ENCODE measurements at places on chromosomes 4 and X.

GRCh38 chr4:159383562-159383931, 280.7 kb downstream of the RAPGEF2 start:
- DNase-seq = no peak

DNA sequence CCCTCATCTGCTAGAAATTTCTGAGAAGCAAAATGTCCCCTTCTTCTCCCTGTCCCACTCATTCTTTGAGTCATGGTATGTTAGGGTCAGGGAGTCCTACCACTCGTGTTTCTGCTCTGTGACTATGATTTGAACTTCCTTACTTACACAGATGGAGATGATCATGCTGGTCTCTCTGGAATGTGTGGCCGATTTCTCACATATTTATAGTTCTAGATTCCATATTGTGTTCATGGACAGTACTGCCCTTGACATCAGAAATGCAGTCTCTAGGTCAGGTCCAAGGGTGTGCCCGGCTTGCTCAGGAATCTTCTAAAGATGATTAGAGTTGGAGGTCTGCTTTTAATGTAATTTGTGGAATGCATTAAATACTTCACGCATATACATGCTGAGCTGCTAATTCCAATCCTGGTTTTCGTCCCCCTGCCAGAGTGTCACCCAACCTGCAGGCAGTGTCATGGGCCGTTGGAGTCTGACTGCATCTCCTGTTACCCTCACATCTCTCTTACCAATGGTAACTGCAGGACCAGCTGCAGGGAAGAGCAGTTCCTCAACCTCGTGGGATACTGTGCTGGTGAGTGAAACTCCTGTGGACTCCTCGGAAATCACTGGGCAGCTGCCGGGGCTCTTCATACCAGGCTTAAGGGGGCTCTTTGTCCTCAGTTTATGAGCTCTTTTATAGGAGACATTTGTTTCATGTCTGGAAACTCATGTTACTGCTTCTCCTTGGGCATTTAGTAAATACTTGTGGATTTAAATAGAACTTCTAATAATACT, 214.1 kb upstream of the ANXA3 start:
- DNase-seq = no peak

DNA sequence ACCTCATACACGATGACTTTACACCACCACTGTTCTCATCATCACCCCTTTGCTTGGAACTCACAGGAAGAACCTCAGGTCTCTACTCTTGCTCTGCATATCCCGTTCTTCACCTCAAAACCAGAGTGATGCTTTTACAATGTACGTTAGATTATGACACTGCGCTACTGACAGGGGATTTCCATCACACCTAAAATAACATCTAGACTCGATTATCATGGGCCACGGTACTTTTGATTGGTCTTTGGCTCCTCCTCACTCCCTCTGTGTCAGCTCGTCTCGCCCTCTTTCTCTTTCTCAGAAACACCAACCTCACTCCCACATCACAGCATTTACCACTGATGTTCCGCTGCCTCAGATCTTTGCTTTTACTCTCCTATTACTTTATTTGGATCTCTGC, 172.4 kb downstream of the TLL1 start:
- DNase-seq = no peak

DNA sequence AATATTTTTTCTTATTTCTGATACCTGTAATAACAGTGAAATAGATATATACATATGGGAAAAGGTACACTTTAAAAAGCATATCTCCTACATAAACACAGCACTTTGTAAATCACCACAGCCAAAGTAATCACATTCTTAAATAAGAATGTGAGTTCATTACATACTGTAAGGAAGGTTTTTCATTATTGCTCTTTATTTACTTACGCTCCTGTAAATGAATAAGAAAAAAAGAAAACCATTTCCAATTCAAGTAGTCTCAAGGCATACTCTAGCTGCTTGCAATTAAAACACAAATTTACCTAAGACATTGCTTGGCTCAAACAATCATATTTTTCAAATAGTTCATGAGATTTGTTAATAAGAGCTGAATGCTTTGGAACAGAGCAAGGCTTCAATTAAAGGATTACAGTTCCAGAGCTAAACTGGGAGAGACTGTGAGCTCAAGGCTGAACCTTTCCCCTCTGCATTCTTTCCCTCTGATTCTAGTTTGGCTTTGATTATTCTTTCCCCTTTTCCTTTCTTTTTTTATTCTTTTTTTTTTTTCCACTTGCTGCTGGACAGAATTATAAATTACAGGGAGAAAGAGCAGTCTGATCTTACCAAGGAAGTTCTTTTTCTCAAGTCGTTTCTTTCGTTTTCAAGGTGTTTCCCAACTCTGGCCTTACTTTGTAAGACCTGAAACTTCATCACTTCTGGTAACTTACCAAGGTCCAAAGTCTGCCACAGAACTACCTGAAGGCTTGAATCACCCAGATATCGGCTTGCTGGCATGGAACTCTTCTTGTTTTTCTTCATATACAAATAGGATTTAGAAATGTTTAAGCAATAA, 278.3 kb downstream of the INPP4B start:
- no peak for DNase-seq

DNA sequence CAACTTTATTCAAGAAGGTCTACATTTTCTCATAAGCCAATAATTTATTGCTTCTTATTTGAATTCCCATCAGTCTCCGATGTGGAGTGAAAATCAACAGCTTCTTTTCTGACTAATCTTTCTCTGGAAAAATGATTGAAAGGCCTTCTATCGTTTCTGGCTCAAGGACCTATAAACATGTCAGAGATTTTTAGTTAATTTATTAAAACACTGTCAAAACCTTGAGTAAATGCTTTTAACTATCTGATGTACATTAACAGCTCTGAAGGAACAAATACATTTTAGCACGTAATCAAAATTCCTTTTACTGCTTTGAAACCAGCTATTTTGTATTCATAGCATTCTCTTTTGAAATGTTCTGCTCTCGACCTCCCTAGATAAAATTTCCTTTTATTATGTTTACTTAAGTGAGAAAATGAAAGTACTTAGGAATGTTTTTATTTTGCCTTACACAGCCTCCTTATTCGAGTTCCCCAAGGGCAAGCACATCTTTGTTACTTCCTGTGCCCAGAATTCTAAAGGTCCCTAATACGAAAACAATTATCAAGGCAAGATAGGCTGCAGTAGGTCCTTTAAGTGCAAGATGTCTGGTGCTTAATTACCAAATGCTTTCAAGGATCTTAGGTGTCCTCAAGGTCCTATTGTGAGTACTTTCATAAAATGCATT, 3.1 kb upstream of the ZFX start:
- no peak for DNase-seq

GRCh38 chr4:16785793-16786527, 112.5 kb downstream of the LDB2 start:
- DNase-seq = no peak

- DNase-seq = no peak
Observed at GRCh38 chrX:33014949-33015348, 196.4 kb downstream of the DMD start.

DNA sequence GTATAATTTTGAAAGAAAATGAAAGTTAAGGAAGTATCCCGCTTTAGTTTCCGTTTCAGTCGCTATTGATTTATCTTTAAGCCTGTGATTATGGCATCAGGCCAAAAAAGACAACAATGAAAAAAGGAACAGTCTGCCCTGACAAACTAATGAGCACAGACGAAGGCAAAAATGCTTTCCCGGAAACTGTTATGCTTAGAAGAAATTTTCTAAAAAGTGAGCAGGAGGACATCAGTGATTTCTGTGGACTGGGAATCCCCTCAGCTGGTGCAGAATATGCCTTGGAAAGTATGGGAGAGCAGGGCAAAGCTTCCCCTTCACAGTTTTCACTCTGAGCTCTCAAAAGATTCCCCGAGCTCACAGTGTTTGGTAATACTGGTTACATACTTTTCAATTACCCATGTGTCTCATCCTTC, 5.1 kb upstream of the CXCL10 start:
- DNase-seq = no peak

GRCh38 chrX:129659861-129660260, 5.1 kb upstream of the APLN start:
- DNase-seq = no peak

DNA sequence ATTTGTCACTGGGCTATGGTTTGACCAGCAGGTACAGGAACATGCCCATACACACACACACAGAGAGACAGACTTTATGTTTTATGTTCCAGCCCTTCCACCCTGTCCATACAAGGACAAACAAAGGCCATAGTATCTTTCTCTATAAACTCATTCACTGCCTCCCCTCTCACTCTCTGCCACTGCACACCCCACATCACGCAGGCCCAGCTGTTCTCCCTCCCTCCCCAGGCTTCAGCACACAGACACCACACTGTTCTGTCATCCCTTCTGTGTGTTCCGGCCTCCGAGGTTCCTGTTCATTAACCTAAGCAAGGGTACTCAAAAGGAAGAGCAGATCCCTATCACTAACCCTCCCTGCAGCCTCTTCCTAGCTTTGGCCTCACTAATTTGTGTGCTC, 17.8 kb downstream of the LAS1L start:
- DNase-seq = no peak

GRCh38 chr4:25223802-25224375, 9.9 kb upstream of the PI4K2B start:
- DNase-seq = no peak

DNA sequence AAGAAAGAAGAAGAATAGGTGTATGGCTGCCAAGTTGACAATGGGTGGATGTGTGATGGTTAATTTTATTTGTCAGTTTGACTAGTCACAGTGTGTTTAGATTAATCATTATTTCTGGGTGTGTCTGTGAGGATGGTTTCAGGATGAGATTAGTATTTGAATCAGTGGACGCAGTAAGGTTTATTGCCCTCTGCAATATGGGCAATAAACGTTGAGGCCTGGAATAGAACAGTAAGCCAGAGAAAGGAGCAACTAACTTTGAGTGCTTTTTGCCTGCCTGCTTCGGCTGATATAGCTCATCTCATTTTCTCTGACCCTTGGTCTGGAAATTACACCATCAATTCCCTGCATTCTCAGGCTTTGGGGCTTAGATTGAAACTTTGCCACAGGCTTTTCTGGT, 140.8 kb upstream of the SPANXN4 start:
- DNase-seq = no peak

DNA sequence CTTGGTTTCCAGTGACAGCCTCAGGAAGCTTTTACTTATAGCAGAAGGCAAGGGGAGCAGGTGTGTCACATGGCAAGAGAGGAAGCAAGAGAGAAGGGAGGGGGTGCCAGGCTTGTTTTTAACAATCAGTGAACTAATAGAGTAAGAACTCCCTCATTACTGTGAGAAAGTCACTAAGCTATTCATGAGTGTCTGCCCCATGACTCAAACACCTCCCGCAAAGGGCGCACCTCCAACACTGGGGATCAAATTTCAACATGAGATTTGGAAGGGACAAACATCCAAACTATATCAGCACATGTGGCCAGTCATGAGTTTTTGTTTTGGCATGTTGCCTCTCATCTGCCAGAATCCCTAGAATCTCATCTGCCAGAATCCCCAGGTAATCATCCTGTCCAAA, 183.5 kb upstream of the C1QTNF7 start:
- DNase-seq = no peak

DNA sequence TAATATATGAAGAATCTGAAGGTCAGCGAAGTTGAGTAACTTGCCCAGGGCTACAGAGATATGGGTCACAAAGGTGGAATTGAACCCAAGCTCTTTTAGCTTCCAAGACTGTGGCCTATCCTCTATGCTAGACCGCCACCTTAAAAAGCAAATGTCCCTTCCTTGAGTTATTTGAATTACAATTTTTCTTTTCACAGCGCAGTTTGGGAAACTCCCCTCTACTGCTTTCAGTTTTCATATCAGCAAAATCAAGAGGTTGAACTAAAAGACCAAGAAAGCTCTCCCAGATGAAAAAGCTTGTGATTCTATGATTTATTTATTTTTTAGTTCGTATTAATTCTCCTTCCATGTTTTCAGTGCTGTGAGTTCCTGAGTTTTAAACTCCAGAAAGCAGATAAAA, 174.5 kb upstream of the C1QTNF7 start:
- DNase-seq = no peak

GRCh38 chr4:73964862-73965611, 16.8 kb downstream of the PF4 start:
- no peak for DNase-seq

Measured in activated CD8-positive, alpha-beta memory T cell treated with anti-CD3 and anti-CD28 coated beads for 1 hour (primary cell).